Thyroid gland (tissue), 4 donors: ENCODE measurements at places on chromosomes 5 and 9. TPM values are rescaled to one million over a fixed set of nuclear protein-coding genes. Genes with fewer than 3 reads are reported as not detected.

GRCh38 chr9:20044686-20045085 lies 255.8 kb upstream of the SLC24A2 start:
- no peak overlapping the region for H3K27ac ChIP-seq
- no peaks in the 10 kb centered on the region for H3K36me3 ChIP-seq
- no peak overlapping the region for H3K4me3 ChIP-seq
- H3K27me3 ChIP-seq = no peaks in the 10 kb centered on the region
- H3K4me1 ChIP-seq = peaks cover 4% of the 10 kb centered on the region

GRCh38 chr9:93223260-93224180 lies 39.6 kb downstream of the WNK2 start:
- no peaks in the 10 kb centered on the region for H3K36me3 ChIP-seq
- H3K4me3 ChIP-seq = no peak overlapping the region
- peak; percentile 10 for DNase-seq
- no peaks in the 10 kb centered on the region for H3K27me3 ChIP-seq
- no peak overlapping the region for H3K27ac ChIP-seq

GRCh38 chr9:76255781-76256455 lies 138.3 kb downstream of the RFK start:
- H3K36me3 ChIP-seq = no peaks in the 10 kb centered on the region
- H3K27me3 ChIP-seq = no peaks in the 10 kb centered on the region
- peaks cover 15% of the 10 kb centered on the region for H3K4me1 ChIP-seq

- H3K36me3 ChIP-seq = no peaks in the 10 kb centered on the region
- H3K4me1 ChIP-seq = no peaks in the 10 kb centered on the region
- no peaks in the 10 kb centered on the region for H3K27me3 ChIP-seq
- H3K4me3 ChIP-seq = no peak overlapping the region
- DNase-seq = no peak
Observed at GRCh38 chr5:33507426-33507825, 66.7 kb downstream of the TARS1 start.

- no peak overlapping the region for H3K4me3 ChIP-seq
- no peak overlapping the region for H3K27ac ChIP-seq
- DNase-seq = no peak
- H3K4me1 ChIP-seq = peaks cover 19% of the 10 kb centered on the region
Observed at GRCh38 chr5:160747987-160748386, 104.0 kb downstream of the ATP10B start.

DNA sequence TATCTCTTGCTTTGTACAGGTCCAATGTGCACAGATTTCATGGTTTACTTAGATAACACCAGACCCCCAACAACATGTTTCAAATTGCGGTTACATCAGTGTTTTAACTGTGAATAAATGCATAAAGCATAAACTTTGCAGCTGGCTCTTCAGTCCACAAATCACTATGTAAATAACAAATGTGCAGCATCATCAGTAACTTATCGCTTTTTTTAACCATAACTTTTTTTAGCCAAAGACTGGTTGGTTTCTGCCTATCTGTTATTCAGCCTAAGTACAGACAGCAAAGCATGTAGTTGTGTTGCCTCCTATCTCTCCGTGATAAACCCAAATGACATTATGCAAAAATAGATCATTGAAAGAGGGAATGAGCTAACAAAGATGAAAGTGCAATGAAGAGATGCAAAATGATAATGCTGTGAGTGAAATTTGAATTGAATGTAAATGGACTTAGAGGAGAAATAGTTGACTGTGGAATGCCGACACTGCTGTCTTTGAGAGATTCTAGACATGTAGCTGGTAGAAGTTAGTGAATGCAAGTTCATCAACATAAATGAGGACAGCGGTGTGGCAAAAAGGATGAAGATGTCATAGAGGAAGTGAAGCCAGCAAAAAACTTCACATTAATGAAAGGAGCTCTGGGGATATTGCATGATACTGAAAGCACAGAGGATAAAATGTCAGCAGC lies 108.8 kb downstream of the PDE8B start:
- H3K27ac ChIP-seq = no peak overlapping the region
- no peaks in the 10 kb centered on the region for H3K27me3 ChIP-seq
- no peak for DNase-seq
- H3K4me1 ChIP-seq = peaks cover 11% of the 10 kb centered on the region
- H3K36me3 ChIP-seq = no peaks in the 10 kb centered on the region
- no peak overlapping the region for H3K4me3 ChIP-seq

DNA sequence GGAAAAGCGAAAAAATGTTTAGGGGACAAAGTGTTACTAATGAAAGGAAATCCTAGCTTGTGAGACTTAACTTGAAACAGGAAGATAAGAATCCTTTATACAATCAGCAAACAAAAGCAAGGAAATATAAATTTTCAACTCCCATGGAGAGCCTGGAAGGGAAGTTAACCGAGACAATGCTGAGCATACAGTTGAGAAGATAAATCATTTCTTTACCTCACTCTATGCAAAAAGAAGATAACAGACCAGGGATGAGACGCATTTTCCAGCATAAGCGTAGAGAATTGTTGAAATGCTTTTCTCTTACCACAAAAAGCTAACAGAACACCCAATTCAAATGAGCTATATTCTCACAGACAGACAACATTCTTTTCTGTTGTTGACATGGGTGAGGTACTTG lies 309.6 kb downstream of the CWC27 start:
- H3K4me3 ChIP-seq = no peak overlapping the region
- DNase-seq = no peak
- H3K4me1 ChIP-seq = no peaks in the 10 kb centered on the region
- H3K27ac ChIP-seq = no peak overlapping the region
- no peaks in the 10 kb centered on the region for H3K27me3 ChIP-seq

Gene FOXB2
- total RNA-seq = not detected

GRCh38 chr5:109612278-109612905 lies 77.3 kb upstream of the MAN2A1 start:
- H3K4me1 ChIP-seq = peaks cover 6% of the 10 kb centered on the region
- DNase-seq = no peak
- H3K4me3 ChIP-seq = no peak overlapping the region
- no peak overlapping the region for H3K27ac ChIP-seq
- H3K36me3 ChIP-seq = no peaks in the 10 kb centered on the region
- no peaks in the 10 kb centered on the region for H3K27me3 ChIP-seq

DNA sequence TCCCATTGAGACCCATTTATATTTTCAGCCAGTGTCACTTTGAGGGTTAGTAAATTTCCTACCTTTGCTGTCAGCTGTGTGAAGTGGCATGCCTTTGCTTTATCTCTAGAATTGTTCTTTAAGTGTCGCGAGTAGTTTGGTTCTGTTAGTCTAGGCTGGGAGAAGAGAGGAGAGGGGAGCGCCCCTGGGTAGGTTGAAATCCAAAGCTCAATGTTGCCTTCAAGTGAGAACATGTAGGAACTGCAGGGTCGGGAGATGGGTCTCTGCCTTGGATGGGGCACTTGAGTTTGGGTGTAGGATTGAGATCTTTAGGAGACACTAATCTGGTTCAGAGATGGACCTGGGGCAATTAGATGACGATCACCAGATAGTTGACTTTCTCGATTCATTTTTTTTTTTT lies 46.3 kb downstream of the STC2 start:
- H3K4me3 ChIP-seq = no peak overlapping the region
- H3K36me3 ChIP-seq = no peaks in the 10 kb centered on the region
- DNase-seq = no peak
- no peaks in the 10 kb centered on the region for H3K27me3 ChIP-seq
- no peak overlapping the region for H3K27ac ChIP-seq
- peaks cover 10% of the 10 kb centered on the region for H3K4me1 ChIP-seq

Gene C9orf72
- 26.1 TPM for total RNA-seq

GRCh38 chr9:89095761-89096528 lies 82.7 kb downstream of the SHC3 start:
- H3K27ac ChIP-seq = no peak overlapping the region
- no peaks in the 10 kb centered on the region for H3K36me3 ChIP-seq
- no peak overlapping the region for H3K4me3 ChIP-seq
- no peak for DNase-seq

DNA sequence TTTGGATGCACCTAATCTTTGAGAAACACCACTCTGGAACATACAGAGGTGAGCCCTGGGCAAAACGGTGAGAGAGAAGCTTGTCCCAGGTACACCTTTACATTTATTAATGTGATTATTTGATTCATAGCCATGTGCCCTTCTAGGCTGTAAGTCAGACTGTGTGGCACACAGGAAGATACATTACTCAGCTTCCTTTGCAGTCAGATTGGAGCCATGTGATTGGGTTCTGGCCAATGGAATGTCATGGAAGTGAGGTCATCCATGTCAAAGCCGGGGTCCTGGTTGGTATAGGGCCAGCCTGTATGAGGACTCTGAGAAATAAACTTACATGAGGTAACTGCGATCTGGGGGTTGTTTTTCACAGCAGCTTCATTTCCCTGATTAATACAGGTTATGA lies 106.8 kb upstream of the CD180 start:
- H3K4me1 ChIP-seq = peaks cover 20% of the 10 kb centered on the region
- H3K36me3 ChIP-seq = no peaks in the 10 kb centered on the region
- H3K4me3 ChIP-seq = no peak overlapping the region
- no peak for DNase-seq
- no peaks in the 10 kb centered on the region for H3K27me3 ChIP-seq

DNA sequence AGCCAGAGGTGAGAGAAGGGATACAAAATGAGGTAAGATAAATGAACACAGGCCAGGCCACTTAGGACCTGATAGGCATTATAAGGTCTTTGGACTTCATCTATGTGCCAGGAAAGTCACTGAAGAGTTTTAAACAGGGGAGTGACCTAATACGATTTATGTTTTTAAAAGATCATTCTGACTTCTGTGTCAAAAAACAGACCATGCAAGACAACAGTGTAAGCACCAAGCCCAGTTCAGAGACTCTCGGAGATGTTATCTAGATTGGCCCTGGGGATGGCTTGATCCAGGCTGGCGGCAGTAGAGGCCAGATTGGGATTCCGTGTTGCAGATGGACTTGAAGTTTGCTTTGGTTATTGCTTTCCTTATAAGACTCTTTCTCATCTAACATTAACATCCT lies 43.0 kb upstream of the DPYSL3 start:
- DNase-seq = no peak
- peaks cover 28% of the 10 kb centered on the region for H3K4me1 ChIP-seq
- no peaks in the 10 kb centered on the region for H3K36me3 ChIP-seq
- H3K27me3 ChIP-seq = no peaks in the 10 kb centered on the region
- H3K4me3 ChIP-seq = no peak overlapping the region

Gene CCDC180
- total RNA-seq = 5.2 TPM

Gene GDNF
- total RNA-seq = not detected

GRCh38 chr5:157563929-157564716 lies 11.5 kb downstream of the ADAM19 start:
- DNase-seq = no peak
- H3K4me3 ChIP-seq = no peak overlapping the region
- peak overlapping the region; percentile 24 for H3K27ac ChIP-seq
- H3K36me3 ChIP-seq = no peaks in the 10 kb centered on the region
- no peaks in the 10 kb centered on the region for H3K4me1 ChIP-seq

DNA sequence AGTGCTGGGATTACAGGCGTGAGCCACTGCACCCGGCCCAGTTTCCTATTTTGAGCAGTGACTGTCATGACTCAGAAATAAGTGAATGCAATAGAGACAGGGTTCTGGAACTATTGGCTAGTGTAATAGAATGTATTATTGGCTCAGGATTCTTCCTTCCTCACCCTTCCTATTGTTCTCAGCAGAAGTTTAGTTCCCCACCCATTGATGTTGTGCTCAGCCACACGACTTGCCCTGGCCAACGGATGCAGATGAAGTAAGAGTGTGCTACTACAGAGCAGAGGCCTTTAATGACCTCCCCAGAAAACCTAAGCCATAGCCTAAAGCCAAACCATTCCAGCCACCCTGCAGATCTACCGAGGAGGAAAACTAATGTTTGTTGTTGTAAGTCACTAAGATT lies 287.9 kb downstream of the AGTPBP1 start:
- H3K36me3 ChIP-seq = no peaks in the 10 kb centered on the region
- H3K27me3 ChIP-seq = no peaks in the 10 kb centered on the region
- H3K4me3 ChIP-seq = no peak overlapping the region
- no peak overlapping the region for H3K27ac ChIP-seq
- H3K4me1 ChIP-seq = no peaks in the 10 kb centered on the region

GRCh38 chr5:169695025-169695625 lies 58.0 kb downstream of the DOCK2 start:
- H3K4me3 ChIP-seq = no peak overlapping the region
- DNase-seq = no peak
- H3K27ac ChIP-seq = no peak overlapping the region
- no peaks in the 10 kb centered on the region for H3K27me3 ChIP-seq
- H3K4me1 ChIP-seq = no peaks in the 10 kb centered on the region

Gene OGN
- 18.5 TPM for total RNA-seq

Gene NFIB
- total RNA-seq = 144 TPM

DNA sequence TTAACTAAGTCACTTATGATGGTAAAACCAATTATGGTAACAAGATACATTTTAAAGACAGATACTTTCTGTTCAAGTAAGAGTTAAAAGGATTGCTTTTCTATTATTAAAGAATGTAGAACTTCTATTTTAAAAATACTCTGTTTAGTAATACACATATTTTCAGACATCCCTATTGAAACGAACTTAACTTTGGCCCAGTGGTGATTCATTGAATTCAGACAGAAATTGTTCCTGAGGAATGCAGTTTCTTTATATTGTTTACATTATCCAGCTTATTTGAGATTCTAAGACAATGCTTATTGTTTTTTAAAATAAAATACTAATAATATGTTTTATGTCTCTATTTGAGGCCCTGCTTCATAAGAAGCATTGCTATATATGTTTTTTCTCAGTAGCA lies 816.4 kb downstream of the SEMA5A start:
- DNase-seq = no peak
- H3K27ac ChIP-seq = no peak overlapping the region
- no peaks in the 10 kb centered on the region for H3K27me3 ChIP-seq
- H3K4me3 ChIP-seq = no peak overlapping the region
- no peaks in the 10 kb centered on the region for H3K4me1 ChIP-seq

DNA sequence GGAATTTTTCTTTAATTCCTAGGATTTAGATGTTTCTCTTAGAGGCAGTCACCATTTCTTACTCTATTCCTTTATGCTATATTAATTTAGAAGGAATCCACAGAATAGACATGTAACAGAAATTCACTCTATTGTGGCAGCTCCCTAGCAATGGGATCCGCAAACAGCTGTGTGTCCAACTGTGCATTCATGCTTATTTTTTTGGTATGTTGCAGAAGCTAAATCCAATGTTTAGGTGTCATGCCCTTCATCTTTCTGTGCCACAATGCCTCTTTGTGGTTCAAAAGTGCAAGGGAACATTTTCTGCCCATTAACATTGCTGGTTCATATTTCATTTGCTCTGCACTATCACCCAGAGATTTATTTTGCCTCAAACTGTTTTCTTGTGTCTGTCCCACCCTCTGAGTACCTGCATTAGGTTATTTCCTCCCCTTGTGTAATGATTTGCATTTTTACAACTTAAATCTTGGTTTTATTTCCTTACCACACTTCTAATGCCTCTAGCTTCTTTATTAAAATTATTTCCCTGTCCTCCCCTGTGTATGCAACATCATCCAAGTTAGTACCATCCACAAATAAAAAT lies 816.5 kb downstream of the EFNA5 start:
- DNase-seq = no peak
- no peaks in the 10 kb centered on the region for H3K36me3 ChIP-seq
- no peak overlapping the region for H3K4me3 ChIP-seq
- H3K4me1 ChIP-seq = no peaks in the 10 kb centered on the region
- no peak overlapping the region for H3K27ac ChIP-seq

Gene SRA1
- 22.7 TPM for total RNA-seq

Gene SLC6A18
- not detected for total RNA-seq

Gene GRM6
- not detected for total RNA-seq
